ENCODE measurements at places on chromosomes 3 and 15.

GRCh38 chr3:178456621-178457285 is 79.5 kb upstream of the KCNMB2 start:
- DNase-seq: no peak

DNA sequence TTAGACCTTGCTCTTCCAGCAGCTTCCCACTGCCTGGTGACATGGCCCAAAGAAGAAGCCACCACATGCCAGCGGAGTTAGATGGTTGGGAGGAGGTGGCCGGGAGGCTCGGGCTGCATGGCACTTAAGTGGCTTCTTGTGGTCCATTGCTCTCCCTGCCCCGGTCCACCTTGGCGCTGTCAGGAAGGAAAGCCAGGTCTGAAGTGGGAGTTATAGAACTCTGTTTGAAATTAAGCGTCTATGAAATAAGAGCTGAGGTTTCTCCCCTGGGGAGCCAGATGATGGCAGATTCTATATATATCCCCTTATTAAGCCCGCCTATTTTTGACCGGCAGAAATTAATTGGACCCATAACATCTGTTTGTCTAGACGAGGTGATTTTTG is 61.2 kb downstream of the ITGA11 start:
- DNase-seq: no peak

DNA sequence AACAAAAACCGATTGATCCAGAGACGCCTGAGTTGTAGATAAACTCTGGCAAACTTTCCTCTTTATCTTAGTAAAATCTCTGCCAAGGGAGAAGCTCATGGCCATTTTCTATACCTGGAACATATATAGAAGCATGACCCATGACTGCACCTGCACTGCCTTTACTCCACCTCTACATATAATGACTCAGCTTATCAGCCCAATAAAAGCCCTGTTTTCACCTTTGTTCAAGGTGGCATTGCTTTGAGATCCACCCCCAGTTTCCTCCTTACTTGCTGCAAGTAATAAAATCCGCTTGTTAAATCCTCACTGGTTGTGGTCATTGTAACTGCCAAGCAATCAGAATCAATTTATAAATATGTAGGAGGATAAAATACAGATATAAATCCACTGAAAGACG is 1280.4 kb downstream of the NSUN3 start:
- no peak for DNase-seq

DNA sequence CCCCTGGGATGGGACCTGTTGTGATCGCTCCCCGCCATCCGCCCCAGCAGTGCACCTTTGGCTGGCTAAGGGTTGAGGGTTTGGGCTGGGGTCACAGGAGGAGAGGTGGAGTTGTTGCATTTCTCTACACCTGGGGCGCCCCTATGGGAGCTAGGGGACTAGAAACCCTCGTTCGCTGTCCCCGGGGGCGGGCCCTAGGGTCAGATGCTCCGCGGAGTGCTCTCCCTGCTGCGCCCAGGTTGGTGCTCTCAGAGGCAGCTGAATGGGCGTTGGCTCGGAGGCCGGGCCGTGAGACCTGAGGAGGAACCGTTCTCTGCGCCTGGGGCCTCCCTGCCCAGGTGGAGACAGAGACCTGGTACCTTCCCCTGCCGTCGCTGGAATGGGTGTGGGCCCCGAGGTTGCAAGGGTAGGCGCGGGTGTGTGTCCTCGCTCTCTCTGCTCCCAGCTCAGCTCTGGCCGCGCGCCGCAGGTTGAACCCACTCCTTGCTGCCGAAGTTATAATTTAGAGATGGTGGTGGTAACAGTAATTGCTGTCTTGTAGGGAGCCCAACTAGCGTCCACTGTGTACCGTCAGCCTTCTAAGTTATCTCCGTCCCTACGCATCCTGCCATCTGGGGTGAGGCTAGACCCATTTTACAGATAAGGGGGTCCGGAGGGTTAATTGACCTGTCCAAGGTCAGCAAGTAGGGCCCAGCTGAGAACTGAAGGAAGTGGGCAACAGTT is 965 bp downstream of the FLNB start:
- DNase-seq: no peak

GRCh38 chr3:42771271-42771670 is 1.8 kb downstream of the CCDC13 start:
- DNase-seq: no peak

DNA sequence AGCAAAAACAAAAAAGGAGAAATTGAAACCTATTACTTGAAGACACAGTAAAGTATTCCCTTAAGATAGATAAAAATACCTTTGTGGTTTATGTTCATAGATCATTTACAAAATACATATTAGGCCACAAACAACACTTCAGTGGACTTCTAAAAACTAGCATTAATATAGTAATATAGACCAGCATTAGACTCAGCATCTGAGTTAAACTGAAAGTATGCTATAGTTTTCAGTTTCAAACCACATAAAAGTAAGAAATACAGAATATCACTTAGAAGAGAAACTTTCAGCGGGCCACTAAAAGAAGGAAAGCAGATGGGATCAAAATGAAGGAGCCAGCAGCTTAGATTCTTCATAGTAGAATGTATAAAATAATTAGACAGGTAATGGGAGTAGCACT is 86.6 kb downstream of the MSL2 start:
- no peak for DNase-seq

DNA sequence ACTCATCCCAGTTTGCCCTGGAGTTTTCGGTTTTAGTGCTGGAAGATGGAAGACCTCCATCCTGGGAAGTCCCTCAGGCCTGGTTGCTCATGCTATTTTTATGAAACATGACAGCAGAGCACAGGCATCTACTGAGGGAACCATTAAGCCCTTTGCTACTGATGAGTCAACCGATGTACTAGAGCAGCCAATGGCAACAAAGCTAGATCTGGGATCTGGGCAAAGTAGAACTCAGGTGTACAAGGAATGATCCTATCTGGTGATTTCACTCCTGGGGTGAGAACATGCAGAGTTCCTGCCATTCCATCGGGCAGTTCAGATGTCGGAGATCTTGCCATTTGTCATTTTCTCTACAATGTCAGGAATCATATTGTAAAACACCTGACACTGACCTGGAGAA is 166.2 kb upstream of the NSMCE3 start:
- DNase-seq: no peak
